NB4 (cell line): ENCODE measurements at places on chromosomes 16 and 17.

- no peak for DNase-seq
Observed at GRCh38 chr16:88316151-88316550, 66.6 kb upstream of the ZNF469 start.

GRCh38 chr17:20289984-20290383, 177.4 kb downstream of the LGALS9B start:
- no peak for DNase-seq

DNA sequence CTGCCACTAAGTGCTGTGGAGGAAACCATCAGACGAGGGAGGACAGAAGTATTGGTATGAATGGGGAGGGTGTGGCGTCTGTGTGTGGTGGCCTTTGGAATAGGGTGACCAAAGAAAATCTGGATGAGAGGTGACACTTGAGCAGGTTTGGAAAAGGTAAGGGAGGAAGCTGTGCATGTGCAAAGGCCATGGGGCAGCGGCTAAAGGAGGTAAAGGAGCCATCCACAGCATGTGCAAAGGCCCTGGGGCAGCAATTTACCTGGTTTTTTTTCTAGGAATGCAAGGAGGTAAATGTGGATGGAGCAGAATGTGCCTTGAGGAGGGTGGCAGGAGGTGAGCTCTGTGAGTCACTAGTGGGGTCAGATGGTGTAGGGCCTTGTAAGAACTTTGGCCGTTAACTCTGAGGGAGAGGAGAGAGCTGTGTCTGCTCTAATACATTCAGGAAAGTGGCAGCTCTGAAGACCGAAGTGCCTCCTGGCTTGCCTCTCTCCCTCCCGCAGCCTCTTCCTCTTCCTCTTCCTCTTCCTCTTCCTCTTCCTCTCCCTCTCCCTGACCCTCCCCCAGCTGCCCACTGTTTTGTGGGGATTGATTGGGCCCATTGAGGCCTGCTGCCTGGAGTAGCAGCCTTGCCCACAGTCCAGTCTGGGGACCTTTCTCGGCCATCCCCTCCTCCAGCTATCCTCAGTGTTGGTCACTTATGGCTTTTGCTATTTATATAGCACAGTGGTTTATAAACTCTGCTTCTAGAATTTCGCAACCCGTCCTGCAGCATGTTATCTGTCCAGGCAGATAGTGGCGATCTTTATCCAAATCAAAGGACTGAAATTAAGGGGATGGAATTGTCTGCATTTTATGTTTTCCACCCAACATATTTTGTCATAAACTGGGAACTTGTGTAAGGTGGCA, 38.7 kb downstream of the CMIP start:
- DNase-seq, result peak; percentile 70

DNA sequence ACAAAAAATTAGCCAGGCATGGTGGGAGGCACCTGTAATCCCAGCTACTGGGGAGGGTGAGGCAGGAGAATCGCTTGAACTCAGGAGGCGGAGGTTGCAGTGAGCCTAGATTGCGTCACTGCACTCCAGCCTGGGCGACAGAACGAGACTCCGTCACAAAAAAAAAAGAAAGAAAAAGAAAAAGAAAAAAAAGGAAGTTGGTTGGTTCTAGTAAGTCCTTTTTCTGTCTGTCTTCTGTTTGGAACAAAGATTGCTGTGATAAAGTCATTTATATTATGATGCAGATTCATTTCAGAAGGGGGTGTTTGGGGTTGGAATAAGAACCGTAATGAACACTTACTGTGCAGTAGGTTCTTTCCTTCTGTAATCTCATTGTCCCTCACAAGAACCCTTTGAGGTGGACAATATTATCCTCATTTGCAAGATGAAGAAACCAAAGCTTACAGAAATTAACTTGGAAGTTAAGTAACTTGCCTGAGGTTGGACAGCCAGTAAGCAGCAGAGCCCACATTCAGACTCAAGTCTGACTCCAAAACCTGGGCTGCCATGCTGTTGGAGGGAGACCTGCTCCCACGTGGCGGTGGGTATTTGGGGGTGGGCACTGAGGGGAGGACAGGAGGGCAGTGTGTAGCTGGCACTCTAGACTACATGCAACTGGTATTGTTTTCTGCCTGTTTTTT, 10.3 kb downstream of the MINK1 start:
- DNase-seq, result no peak

DNA sequence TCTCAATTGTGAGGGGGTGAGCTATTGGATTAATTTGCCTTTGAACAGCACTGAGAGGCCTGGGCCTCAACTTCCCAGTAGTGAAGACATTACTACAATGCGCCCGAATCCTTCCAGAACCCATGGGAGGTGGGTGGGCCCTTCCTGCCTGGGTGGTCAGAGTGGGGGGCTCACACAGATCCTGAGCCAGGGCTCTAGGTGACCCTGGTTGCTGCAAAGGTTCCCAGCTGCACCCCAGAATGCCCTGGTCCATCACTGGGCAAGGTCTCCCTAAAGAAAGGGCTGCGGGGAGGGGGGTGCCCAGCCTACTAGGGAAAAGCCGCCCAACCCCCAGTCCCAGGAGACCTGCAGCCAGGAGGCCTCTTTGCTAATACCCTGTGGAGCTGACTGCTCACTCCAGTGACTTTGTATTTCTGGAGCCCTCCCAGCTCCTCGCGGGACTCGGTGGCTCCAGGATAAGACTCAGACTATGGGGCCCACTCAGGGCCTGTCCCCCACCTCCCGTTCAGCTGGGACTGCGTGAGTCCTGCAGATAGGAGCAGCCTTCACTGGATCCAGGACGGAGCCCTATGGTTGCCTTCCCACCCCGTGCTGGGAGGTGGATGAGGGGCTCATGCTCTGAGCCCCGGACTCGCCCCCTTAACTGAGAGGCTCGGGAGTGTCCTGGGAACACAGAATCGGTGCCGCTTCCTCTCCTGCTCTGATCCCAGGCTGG, 40.2 kb downstream of the SLC7A5 start:
- peak; percentile 53 for DNase-seq
